ENCODE measurements at places on chromosomes 1 and 21. TPM values are rescaled to one million over a fixed set of nuclear protein-coding genes. Genes with fewer than 3 reads are reported as not detected.

LRRC40 gene
- 52.9 TPM for total RNA-seq

CTH gene
- total RNA-seq = 3.6 TPM

ANGPTL3 gene
- not detected for total RNA-seq

NECTIN4 gene
- 0.40 TPM for total RNA-seq

CELA2A gene
- not detected for total RNA-seq

ZMYND12 gene
- total RNA-seq = 0.79 TPM

SMCP gene
- not detected for total RNA-seq

CSMD2 gene
- total RNA-seq = under 0.01 TPM

PTPRF gene
- total RNA-seq = 139 TPM

ZFP69 gene
- 3.4 TPM for total RNA-seq

CYP2J2 gene
- total RNA-seq = 0.22 TPM

CASQ1 gene
- not detected for total RNA-seq

SLFNL1 gene
- total RNA-seq = 0.27 TPM

CD101 gene
- total RNA-seq = 0.07 TPM

F11R gene
- total RNA-seq = 110 TPM

POU2F1 gene
- 16.8 TPM for total RNA-seq

TRIM67 gene
- total RNA-seq = not detected

GNG4 gene
- not detected for total RNA-seq

GPR52 gene
- 2.9 TPM for total RNA-seq

ZNF683 gene
- total RNA-seq = not detected

PLA2G4A gene
- total RNA-seq = 52.8 TPM

SEC16B gene
- 0.40 TPM for total RNA-seq
